ENCODE measurements at places on chromosomes 11 and 22.

- DNase-seq, result no peak
Observed at GRCh38 chr11:57097149-57097548, 84.6 kb upstream of the LRRC55 start.

GRCh38 chr11:77196961-77197360 lies 68.9 kb downstream of the MYO7A start:
- no peak for DNase-seq

DNA sequence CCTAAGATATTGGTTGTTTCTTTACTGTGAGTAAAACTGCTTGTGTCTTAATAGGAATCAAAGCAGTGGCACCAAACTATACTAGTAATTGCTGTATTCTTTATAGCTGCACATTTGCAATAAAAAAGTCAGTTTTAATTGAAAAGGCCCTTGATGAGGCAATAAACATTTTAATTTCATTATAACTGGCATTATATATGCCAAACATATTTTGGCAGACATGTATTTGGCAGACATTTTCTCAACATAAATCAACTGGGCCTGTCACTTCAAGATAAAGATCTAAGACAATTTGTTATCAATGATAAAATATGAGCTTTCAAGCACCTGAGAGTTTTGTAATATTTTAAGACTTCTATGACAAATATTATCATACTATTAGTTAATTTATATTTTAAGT lies 245.7 kb downstream of the SBF2 start:
- no peak for DNase-seq

DNA sequence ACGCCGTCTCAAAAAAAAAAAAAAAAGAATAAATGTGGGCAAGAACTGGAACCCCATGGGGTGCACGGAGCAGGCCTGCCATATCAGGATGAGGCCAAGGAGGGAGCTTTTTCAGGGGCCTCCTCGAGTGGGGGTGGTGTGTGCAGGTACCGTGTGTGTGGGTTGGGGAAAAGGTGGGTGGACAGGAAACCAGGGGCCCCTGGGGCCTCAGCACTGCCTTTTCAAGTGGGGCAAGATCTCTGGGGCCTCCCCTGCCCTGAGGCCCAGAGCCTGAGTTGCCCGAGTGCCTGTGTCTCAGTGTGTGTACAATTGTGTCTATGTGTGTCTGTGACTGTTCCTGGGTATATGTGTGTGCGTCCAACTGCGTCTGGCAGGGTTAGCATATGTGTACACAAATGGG lies 23.8 kb downstream of the TEF start:
- DNase-seq, result no peak

GRCh38 chr22:23714596-23715578 lies 24.1 kb downstream of the RGL4 start:
- no peak for DNase-seq

GRCh38 chr11:69001243-69002081 lies 11.6 kb downstream of the MRGPRF start:
- DNase-seq, result no peak

GRCh38 chr11:80702264-80702663 lies 1261.4 kb upstream of the TENM4 start:
- DNase-seq, result no peak

DNA sequence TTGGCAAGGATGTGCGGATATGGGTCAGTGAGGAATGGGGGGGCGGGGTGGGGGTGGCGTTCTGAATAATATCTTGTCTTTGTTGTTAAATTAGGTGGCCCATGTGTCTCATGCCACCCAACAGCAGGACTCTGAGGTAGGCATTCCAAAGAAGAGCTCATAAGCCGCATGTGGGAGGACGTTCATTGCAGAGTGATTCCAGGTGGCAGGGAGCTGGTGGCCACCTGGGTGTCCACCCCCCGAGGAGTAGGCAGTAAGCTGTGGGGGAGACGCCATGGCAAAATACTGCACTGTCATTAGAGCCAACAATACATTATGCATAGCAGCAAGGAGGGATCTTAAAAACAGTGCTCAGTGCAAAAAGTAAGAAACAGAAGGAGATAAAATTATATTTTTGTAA lies 14.3 kb upstream of the CAPN5 start:
- no peak for DNase-seq

GRCh38 chr22:50704510-50705218 lies 32.0 kb downstream of the SHANK3 start:
- no peak for DNase-seq

- DNase-seq, result no peak
Observed at GRCh38 chr11:92811341-92811740, 158.1 kb upstream of the MTNR1B start.

DNA sequence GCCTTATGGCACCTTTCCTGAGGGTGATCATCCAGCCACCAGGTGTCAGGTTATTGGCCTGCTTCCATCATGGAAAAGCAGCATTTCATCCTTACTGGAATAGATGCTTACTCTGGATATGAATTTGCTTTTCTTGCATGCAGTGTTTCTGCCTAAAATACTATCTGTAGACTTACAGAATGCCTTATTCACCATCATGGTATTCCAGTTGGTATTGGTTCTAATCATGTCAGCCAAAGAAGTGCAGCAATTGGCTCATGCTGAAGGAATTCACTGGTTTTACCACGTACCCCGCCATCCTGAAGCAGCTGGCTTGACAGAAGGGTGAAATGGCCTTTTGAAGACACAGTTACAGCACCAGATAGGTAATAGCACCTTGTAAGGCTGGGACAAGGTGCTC lies 194.2 kb downstream of the AASDHPPT start:
- DNase-seq, result no peak

GRCh38 chr22:45088576-45088975 lies 75.1 kb upstream of the NUP50 start:
- no peak for DNase-seq

DNA sequence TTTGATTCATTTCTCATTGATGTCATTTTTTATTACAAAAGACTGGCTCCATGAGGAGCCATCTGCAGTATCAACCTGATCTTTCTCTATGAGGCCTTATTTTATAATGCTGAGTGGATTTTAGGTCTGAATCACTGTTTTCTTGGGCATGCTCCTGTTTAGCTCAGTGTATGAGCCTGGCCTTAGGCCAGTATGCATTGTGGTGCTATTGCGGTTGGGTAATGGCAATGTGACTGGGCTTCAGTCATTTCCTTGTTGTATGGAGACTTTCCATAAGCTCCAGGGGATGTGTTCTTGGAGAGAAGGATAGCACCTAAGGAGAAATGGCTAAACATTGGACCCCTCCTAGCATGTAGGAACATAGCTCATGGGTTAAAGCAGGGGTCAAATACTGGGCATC lies 293.2 kb downstream of the NELL1 start:
- no peak for DNase-seq

DNA sequence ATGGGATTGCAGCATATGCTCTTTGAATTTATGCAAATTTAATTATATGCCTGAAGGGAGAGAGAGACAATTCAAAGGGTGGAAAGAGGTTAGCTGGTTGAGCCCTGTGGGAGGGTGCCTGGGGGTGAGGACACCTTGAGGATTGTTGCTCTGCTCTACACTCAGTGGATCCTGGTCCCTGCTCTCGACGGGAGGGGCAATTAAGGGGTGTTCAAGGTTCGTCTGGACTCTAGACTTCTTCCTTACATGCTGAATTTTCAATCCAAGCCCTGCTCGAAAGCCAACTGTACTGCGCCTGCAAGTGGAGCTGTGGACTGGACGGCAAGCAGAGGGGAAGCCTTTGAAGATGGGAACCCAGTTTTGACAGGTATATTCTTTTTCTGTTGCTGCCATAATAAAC lies 15.5 kb upstream of the OR5M11 start:
- DNase-seq, result no peak

DNA sequence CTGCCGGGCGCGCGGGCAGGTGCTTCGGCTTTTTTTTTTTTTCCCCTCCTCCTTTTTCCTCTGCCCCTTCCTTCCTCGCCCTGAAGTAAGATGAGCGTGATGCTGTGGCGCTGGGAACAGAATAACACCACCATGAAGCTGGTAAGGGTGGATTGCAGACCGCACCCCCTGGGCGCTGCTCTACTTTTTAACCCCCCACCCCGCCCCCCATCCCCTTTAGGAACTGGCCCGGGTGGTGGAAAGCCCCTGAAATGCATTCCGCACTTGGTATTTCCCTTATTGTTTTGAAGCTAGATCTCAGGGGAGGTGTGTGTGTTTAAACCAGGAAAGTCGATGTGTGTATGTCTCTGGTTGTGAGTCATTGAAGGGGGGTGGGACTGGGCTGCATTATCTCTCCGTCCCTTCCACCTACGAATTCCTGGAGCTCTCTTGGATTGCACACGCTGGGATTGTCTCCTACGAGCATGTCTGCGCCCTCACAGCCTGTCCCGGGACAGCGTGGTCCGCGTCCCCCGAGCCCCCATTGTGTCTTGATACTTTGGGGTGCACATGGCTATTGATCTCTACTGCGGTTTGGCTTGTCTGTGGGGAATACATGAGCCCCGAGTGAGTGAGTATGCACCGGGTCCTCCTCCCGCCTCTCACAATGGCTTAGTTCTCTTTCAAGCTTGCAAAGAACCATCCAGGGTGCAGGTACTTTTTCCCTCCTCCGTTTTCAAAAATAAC lies 64.9 kb downstream of the NAV2 start:
- no peak for DNase-seq

- DNase-seq, result no peak
Observed at GRCh38 chr11:41392596-41392995, 66.9 kb downstream of the LRRC4C start.

GRCh38 chr11:69884751-69885150 lies 65.5 kb upstream of the FGF3 start:
- no peak for DNase-seq

DNA sequence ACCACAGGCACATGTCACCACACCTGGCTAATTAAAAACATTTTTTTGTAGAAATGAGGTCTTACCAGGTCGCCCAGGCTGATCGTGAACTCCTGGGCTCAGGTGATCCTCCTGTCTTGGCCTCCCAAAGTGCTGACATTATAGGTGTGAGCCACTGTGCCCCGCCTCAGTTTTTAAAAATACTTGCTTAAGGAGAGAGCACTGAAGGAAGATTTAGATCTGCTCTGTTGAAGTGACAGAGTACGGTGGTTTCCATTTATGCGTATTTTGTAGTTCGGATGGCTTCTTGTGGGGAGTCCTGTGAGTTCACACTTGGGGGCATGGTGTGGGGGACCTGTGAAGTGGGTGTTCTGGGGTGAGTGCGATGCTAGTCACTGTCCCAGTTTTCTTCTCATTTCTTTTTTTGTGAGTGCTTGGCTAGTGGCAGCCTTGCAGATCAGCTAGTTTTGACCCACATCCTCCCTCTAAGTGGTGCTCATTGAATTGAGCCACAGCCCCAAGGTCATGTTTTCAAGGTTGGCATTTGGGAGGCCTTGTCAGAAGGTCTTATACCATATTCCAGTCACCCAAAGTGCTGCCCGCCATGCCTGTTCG lies 31.5 kb downstream of the PTPRJ start:
- DNase-seq, result no peak

- DNase-seq, result no peak
Observed at GRCh38 chr22:46547179-46547882, 9.9 kb upstream of the CELSR1 start.

DNA sequence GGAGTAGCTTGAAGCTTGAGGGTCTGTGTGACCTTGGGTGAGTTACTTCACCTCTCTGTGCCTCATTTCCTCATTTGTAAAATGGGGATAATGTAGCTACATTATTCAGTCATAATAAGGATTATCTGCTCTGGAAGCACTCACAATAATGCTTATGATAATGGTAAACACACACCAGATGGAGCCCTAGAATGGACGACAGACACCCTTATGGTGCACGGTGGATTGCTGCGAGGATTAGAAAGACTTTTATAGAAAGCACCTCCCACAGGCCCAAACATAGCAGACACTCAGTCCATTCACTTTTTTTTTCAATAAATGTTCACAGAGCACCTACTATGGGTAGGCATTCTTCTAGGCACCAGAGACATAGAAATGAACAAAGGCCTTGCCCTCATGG lies 53.8 kb downstream of the LARGE1 start:
- no peak for DNase-seq

DNA sequence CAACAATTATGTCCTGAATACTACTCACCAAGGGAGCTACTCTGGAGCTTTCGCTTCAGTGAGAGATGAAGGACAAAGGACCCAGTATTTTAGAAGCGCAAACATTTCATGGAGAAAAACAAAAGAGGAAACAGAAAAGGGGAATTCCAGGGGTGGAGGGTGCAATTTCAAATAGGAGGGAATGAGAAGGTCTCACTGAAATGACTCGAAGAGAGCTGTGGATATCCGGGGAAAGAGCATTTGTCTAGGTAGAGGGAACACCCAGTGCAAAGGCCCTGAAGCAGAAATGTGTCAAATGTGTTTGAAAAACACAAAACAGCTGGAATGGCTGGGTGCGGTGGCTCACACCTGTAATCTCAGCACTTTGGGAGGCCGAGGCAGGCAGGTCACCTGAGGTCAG lies 2.4 kb downstream of the RPS19BP1 start:
- no peak for DNase-seq

DNA sequence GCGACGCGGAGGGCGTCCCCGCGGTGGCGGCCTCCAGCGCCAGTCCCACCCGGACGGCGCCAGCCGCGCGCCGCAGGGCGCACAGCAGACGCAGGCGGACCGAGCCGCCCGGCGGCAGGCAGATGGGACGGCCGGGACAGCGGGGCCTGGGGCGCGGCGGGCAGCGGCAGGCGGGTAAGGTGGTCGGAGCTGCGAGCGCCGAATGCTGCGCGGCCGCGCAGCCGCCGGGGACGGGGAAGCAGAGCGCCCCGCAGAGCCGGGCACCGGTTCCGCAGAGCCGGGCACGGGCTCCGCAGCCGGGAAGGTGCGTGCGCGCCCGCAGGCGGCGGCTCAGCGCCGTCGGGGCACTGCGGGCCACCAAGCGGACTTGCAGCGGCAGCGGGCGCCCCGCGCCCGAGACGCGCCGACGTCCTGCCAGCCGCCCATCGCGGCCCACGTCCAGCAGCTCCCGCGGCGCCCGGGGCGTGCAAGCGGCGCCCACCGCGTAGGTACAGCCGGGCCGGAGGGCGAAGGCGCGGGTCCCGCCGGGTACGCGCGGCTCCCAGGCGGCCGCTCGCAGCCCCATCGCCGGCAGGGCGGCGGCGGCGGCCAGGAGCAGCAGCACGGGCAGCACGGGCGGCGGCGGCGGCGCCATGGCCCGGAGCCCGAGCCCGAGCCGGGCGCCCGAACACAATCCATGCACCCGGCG lies 739 bp downstream of the CELSR1 start:
- no peak for DNase-seq

DNA sequence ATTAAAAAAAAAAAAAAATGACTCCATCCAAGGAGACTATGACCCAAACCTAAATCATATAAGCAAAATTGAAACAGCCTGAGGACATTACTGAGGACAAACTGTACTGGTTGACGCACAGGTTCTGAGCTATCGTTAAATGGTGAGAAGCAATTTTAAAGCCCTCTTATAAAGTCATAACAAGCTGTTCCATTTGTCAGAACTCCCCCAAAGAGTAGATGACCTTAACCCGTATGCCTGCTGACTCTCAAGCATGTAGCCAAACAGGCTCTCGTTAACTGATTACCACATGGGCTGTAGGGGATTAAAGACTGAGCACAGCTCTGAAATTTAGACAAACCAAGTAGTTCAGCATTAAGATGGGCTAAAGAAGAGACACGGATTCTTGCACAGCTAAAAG lies 2.2 kb downstream of the CRYAB start:
- no peak for DNase-seq

DNA sequence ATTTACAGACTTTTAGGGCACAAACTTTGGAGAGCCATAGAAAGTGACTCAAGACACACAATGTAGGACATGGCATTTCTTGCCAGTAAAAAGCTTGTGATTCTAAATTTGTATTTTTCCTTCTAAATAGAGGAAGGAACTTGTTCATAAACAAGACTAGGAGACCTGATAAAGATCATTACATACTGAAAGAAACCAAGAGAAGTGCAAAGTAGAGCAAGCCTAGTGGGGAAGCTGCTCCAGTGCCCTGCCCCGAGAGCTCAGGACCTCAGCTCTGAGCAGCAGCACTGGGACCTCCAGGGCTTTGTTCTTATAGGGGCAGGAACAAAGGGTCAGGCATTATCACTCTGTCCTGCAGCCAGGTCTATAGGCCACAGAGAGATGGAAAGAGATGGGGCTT lies 7.2 kb downstream of the IRAG1 start:
- DNase-seq, result no peak
